ENCODE measurements at places on chromosomes 4 and X.

GRCh38 chrX:50622751-50623150 lies 152.1 kb upstream of the DGKK start:
- DNase-seq, result no peak

GRCh38 chr4:174591243-174592021 lies 69.1 kb upstream of the HPGD start:
- peak; percentile 59 for DNase-seq

GRCh38 chr4:14125375-14126129 lies 498.0 kb upstream of the BOD1L1 start:
- DNase-seq, result peak; percentile 88

DNA sequence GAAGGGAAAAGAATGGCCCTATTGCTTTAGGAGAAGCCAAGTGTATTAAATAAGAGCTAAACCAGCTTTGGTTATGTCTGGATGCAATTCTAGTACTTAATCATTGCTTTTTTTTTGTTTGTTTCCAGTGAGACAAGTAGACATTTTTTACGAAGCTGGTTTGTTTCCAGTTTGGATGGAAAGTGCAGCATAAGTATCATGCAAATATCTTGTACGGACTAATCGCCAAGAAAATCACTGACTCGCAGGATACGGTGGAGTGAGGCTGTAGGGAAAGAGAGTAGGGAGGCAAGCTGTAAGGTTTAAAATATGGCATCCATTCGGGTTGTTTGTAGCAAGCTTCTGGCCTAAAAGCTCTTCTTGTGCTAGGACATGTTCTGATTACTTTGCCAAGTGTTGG lies 64.8 kb downstream of the HPGD start:
- no peak for DNase-seq

GRCh38 chr4:187770345-187770744 lies 225.2 kb upstream of the ZFP42 start:
- no peak for DNase-seq

GRCh38 chrX:49956313-49956712 lies 33.9 kb downstream of the CLCN5 start:
- DNase-seq, result no peak

GRCh38 chr4:137934911-137935310 lies 307.2 kb downstream of the SLC7A11 start:
- DNase-seq, result no peak

GRCh38 chrX:35076061-35076460 lies 133.5 kb downstream of the FAM47B start:
- DNase-seq, result no peak

DNA sequence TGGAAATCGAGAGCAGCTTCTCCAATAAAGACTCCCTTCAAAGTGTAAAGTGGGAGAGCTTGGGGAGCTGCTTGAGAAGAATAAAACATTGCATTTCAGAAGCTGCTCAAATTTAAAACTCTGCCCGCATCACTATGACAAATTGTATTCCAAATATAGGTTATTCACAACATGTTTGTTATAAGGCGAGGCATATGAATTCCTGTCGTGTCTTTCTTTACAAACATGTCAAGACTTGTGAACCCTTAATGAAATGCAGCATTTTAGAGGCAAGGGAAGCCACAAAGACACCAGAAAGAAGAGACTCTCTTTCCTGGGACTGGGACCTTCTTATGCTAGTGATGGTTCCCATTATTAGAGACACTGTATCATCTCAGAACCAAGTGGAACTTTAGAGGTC lies 311.2 kb downstream of the DHX15 start:
- no peak for DNase-seq

- no peak for DNase-seq
Measured at GRCh38 chrX:71102292-71102691, 4.2 kb downstream of the CXorf65 start.

GRCh38 chrX:122866532-122866931 lies 317.5 kb upstream of the GRIA3 start:
- no peak for DNase-seq

DNA sequence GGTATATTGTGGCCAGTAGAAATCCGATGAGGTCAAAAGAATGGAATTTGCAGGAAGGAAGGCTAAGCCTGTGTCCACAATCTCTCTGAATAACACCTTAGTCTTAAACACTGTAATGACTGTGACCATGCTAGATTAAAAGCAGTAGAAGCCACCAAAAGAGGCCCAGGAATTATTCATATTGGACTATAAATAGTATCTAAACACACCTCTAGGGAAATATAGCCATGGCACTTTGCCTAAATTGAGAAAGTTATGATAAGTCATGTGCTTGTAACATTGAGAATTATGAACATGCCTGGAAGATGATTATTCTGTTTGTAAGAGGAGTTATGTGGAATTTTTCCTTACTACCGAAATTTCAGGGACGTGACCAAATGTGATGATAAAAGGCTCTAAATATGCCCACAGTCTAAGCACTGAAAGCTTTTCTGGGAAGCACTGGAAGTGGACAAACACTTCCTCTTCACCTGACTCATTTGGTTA lies 298.5 kb downstream of the KCTD8 start:
- no peak for DNase-seq

GRCh38 chr4:2075171-2075986 lies 16.3 kb downstream of the NAT8L start:
- no peak for DNase-seq

- DNase-seq, result no peak
Measured at GRCh38 chrX:141669689-141670088, 28.9 kb downstream of the SPANXD start.

- DNase-seq, result peak; percentile 71
Measured at GRCh38 chr4:173169428-173170181, 994 bp downstream of the GALNT7 start.

- no peak for DNase-seq
Measured at GRCh38 chr4:72311291-72311690, 257.7 kb downstream of the ADAMTS3 start.

DNA sequence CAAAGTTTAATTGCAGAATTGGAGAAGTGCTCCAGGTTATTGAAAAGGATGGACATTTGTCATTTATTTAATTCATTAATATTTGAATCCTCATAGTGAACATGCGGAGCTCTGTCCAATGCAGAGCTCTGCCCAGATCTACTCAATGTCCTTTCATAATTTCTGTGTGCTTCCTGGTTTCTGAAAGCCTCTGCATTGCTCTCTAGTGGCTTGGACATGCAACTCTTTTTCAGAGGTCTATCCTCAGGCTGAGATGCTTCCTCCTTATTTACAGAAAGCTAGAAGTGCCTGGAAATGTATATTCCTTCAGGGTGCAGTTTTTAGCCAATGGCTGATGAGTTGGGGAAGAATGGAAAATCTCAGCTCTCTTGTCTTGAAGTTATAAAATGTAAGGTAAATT lies 786.1 kb upstream of the AADAT start:
- no peak for DNase-seq

- no peak for DNase-seq
Measured at GRCh38 chr4:19455196-19455595, 796.5 kb upstream of the SLIT2 start.

DNA sequence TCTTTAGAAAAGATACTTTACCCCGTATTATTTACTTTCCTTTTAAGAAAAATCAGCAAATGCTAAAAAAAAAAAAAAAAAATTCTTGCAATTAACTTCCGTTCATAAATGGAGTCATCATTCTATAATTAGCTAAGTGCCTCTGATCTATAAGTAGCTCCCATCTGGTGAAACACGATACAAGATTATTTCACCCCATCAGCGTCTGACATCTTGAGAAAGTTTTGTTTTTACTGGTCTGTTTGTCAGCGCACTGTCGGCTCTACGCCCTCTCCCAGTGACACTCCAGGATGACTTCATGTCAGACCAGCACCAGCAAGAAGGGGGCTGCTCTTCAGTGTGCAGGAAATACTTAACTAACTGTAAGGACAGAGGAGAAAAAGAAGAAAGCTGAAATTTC lies 108.3 kb downstream of the AFAP1 start:
- no peak for DNase-seq

- DNase-seq, result no peak
Measured at GRCh38 chr4:164095313-164096110, 601.0 kb downstream of the TMA16 start.

- DNase-seq, result no peak
Measured at GRCh38 chr4:81424816-81425755, 46.6 kb downstream of the RASGEF1B start.

GRCh38 chr4:25949173-25949748 lies 35.2 kb downstream of the SMIM20 start:
- DNase-seq, result no peak

DNA sequence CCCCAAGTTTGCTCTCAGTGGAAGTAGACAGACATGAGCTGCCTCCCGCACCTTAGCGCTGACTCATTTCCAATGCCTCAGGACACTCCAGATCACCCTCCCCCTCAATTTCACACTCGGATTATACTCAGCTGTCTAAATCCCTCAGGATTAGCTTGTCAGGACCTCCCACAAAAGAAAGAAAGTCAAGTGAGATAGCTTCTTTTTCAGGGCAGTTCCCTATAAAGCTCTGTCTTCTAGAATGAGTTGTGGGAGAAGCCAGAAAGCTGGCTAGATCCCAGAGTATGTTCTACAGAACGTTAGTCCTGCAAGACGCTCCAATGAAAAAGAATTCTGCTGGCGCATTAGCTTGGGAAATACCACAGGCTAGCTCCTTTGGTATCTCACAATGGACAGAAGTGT lies 51.2 kb upstream of the MTNR1A start:
- no peak for DNase-seq

DNA sequence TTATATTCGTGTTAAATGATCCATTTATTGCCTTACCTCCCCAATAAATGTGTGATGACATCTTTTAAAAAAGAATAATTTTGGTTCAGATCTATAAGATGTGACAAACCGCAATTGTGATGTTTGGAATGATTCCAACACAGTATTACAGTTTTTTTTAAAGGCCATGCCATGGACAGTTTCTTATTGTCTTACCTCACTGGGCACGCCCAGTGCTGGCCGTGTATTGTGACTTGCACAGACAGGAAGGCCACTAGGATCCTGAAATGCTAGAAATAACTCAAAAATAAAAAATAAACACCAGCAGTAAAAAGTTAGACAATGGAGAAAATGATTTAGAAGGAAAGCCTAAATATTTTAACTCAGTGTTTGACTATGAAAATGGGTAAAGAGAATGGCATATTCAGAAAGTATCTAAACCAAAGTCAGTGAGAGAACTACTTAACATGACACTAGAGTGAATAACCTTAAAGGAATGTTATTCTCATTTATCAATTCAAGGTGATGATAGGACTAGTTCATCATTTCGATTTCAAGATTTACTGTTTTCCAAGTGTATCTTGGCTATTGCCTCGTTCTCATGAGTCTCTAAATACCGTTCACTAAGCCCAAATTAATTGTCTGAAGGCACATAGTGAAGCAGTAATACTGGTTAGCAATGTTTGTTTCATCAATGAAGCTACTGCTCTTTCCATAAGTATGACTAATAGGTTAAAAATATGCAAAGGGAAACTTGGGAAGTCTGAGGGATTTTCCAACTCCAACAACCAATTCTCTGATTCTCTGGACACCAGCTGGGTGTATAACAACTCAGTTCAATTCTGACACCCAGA lies 46.1 kb upstream of the VEGFC start:
- peak; percentile 25 for DNase-seq

DNA sequence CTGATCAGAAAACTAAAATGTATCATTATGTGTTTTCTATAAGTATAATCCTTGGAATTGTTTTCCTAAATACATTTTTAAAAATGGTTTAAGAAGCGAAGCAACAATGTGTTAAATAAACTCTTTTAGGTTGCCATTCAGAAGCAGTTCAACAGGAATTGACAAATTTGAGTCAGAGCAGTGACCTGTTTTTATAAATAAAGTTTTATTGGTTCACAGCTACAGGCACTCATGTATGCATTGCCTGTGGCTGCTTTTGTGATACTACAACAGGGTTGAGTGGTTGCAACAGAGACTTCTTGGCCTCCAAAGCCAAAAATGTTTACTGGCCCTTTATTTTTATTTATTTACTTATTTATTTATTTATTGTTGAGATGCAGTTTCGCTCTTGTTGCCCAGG lies 99.5 kb downstream of the FRMPD4 start:
- no peak for DNase-seq

GRCh38 chrX:130728208-130728607 lies 174.8 kb downstream of the ENOX2 start:
- DNase-seq, result no peak

DNA sequence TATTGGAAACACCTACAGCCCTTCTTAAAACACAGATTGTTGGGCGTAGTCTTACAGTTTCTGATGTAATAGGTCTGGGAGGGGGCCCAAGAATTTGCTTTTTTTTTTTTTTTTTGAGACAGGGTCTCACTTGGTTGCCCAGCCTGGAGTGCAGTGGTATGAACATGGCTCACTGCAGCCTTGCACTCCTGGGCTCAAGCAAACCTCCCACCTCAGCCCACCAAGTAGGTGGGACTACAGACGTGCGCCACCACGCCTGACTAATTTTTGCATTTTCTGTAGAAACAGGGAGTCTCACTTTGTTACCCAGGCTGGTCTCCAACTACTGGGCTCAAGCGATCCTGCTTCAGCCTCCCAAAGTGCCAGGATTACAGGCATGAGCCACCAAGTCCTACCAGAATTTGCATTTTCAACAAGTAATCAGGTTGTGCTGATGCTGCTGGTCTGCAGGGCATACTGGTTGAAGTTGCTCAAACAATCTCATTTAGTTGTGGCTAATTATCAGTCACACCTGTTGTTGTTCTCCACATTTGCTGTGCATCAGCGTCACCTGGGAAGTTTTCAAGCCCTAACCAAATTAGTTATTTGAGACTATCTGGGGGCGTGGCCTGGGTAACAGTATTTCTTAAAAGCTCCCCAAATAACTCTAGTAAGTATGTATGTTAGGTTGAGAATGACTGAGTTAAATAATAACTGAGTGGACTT lies 14.0 kb downstream of the TMEM154 start:
- no peak for DNase-seq

GRCh38 chr4:38676986-38677385 lies 13.0 kb downstream of the KLF3 start:
- no peak for DNase-seq

DNA sequence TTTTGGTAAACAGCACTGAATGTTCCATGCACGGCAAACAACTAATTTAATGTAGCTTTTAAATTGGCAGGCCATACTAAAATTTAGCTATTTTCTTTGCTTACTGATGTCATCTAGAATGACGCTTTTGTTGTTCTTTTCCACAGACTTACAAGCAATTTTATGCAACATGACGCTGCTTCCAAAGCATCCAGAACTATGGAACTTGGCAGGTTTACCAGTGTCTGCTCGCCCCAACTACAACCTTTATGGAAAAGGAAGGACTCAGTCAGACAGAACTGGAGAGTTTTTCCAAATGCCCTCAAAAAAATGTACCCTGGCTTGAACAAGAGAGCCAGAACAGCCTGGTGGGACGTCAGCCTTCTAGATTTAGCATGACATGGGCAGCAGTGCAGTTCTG lies 58.7 kb downstream of the ANOS1 start:
- DNase-seq, result no peak
